ENCODE measurements at places on chromosomes 2 and 18.

GRCh38 chr2:54669677-54670484, 53.6 kb upstream of the EML6 start:
- DNase-seq = no peak

- DNase-seq = no peak
These were observed 12.0 kb upstream of the CHRNA1 start for GRCh38 chr2:174776223-174776622.

GRCh38 chr18:51623653-51624052, 426.2 kb upstream of the MEX3C start:
- no peak for DNase-seq

- DNase-seq = no peak
These were observed 4.2 kb downstream of the HOXD11 start for GRCh38 chr2:176111309-176111663.

DNA sequence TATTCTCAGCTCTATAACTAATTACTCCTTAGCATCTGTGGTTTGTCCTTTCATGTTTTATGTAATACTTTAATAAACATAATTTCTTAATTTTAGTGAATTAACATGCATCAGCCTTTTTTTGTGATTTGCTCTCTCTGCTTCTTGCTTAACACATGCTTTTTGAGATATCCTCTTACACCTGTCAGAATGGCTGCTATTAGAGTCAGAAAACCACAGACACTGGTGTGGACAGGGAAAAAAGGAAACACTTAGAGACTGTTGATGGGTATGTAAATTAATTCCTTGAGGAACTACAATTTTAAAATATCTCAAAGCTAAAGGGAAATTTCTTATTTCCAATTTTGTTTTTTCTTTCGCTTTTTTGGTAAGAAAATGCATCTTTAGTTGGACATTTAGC, 549.0 kb downstream of the ZNF804A start:
- DNase-seq = no peak

GRCh38 chr2:12663306-12664037, 53.3 kb upstream of the TRIB2 start:
- no peak for DNase-seq

GRCh38 chr2:190177249-190178040, 114.9 kb upstream of the MSTN start:
- no peak for DNase-seq

GRCh38 chr18:32328379-32328778, 138.5 kb downstream of the MEP1B start:
- no peak for DNase-seq

- no peak for DNase-seq
These were observed 79.8 kb upstream of the ZFP36L2 start for GRCh38 chr2:43306197-43306596.

GRCh38 chr2:122007126-122007525, 251.7 kb downstream of the TSN start:
- no peak for DNase-seq

- DNase-seq = no peak
These were observed 117.8 kb downstream of the GLI2 start for GRCh38 chr2:120853306-120854013.

DNA sequence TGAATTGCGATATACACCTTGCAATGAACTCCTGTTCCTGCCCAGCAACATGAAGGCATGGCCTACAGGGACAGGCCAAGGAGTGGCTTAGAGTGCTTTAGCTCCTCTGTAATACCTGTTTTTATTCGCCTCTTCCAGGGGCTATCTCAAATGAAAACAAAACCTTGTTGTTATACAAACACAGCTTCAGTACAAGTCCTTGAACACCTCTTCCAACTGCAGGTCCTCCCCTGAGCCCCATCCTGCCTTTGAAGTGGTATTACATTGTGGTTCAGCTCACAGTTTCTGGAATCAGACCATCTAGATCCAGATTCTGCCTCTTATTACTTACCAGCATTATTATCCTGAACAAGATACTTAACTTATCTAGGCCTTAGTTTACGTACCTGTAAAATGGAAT, 83.0 kb upstream of the HNRNPA3 start:
- DNase-seq = no peak

DNA sequence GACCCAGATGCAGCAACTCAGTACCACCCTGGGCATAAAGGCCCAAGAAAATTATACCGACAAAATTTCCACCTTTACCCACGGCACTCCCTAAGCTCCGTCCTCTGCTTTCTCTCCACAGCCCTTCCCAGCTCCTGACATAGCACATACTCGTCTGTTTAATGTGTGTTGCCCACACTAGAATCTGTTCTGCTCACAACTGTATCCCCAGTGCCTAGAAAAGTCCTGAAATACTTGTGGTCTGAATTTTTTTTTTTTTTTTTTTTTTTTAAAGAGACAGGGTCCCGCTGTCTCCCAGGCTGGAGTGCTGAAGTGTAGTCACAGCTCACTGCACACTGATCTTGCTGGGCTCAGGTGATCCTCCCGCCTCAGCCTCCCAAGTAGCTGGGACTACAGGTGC, 62.3 kb downstream of the ADCY3 start:
- no peak for DNase-seq

DNA sequence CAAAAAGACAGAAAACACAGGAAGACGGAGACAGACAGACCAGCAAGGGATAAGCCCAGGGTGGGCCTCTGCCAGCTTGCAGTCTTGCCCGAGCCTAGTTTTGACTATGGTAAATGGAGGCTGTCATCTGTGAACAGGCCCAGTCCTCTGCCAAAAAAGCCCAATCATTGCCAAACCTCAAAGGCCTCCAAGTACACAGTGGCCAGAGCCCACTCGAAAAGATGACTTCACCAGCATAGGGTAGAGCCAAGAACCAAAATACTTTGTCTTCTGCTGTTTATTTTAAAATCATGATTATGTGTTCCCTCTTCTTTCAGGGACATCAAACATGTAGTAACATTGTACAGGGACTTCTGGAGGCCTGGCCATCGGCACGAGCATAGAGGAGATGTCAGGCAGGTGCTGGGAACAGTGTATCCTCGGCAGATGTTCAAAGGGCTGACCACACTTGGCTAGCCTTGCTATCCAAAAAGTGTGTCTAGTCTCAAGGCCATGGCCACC, 66.0 kb downstream of the TTC32 start:
- no peak for DNase-seq

- DNase-seq = no peak
These were observed 41.0 kb downstream of the EPB41L5 start for GRCh38 chr2:120053891-120054290.

DNA sequence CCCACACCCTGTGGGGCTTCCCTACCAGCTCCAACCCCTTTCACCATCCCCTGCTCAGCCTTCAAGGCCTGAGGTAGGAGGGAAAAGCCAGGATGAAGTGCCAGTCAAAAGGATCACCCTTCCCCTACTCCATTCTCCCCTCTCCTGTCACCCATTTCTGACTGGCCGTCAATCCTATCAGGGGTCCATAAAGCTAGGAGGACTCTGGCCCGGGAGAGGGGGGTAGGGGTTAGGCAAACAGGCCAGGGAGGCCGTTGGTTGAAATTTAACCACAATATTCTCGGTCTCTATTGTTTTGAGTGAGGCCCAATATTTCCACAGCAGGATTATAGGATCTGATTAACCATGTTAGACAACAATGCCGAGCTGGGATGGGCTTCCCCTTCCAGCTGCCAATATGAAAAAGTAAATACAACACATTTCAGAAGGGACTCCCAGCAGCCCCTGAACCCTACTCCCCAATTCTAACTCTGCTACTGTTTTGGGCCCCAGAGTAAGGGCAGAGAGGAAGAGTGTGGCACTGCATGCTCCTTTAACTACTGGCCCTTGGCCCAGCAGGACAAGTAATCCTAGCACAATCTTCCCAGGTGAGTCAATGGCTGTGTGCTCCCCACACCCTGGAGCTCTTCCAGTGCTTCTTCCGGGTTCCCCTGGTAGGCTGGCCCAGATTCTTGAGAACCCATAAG, 10.6 kb upstream of the IHH start:
- no peak for DNase-seq

GRCh38 chr2:216366777-216367471, 5.4 kb downstream of the MARCHF4 start:
- no peak for DNase-seq

- no peak for DNase-seq
These were observed 55.0 kb downstream of the GATA6 start for GRCh38 chr18:22224339-22224738.

- DNase-seq = no peak
These were observed 103.7 kb downstream of the KCNH7 start for GRCh38 chr2:162734866-162735265.

DNA sequence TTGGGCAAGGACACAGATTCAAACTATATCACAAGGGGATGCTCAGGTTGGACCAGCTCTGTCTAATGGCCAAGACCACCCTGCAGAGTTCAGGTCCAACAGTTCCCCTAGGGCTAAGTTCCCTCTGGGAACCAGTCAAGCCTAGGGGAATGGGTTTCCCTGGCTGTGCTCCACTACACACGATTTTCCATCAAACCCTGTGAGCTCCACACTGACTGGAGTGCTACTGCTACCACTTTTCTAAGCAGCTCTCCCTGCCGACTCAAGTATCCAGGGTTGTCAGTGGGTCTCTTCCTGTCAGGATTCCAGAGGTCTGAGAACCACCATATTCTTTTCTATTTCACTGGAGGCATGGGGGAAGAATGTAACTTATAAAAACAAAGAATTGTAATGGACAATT, 280.4 kb upstream of the COL3A1 start:
- DNase-seq = no peak

Data from activated CD4-positive, CD25-positive, alpha-beta regulatory T cell treated with anti-CD3 and anti-CD28 coated beads, Interleukin-2, amount 50 U/mL, for 16 hours (primary cell).